ENCODE measurements at places on chromosomes 2 and 18.

- DNase-seq, result no peak
Measured at GRCh38 chr2:237497009-237497837, 10.2 kb downstream of the MLPH start.

- DNase-seq, result no peak
Measured at GRCh38 chr2:20150110-20150706, 74.7 kb downstream of the SDC1 start.

DNA sequence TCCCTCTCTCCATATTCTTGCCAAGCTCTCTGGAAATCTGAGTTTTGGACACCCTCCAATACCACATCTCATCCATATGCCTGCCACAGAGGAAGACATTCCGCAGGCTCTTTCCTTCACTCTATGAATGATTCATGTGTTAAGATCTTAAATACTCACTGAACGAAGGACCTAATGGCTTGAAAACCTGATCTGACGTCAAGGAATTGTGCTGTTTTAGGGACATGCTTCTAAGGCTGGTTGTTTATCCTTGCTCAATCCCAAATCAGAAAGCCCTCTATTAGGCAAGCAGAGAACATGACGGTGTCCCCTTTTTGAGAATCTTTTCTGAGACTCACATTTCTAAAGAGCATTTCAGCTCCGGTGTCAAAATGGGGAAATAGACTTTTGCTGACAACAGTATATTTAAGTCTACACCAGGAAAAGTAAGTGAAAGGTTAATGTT is 83.7 kb upstream of the GALNT5 start:
- no peak for DNase-seq

DNA sequence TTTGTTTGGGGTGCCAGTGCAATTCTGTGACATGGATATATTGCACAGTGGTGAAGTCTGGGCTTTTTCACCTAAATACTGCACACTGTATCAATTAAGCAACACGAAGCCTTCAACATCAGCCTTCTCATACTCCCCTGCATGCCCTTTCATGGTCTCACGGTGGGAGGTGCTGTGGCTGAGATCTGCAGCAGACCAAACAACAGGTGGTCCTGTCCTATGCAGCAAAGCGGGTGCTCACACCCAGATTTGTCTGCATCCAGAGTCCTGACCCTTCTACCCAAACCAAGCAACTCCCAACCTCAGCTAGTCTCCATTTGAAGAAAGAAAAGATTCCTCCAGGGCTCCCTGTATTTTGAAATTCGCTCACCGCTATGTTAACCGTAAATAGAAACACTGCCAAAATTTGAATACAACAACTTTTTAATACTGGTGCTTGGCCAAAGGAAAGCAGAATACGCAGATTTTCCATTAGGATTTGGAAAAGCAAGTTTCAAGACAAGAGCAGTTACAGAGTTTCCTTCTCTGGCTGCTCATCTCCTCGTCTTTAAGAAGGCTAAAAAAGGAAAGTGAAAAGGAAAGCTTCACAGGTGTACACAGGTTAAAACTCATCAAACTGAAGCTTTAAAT is 34.9 kb downstream of the FAM168B start:
- no peak for DNase-seq

- DNase-seq, result no peak
Measured at GRCh38 chr2:197464175-197464574, 10.8 kb downstream of the COQ10B start.

DNA sequence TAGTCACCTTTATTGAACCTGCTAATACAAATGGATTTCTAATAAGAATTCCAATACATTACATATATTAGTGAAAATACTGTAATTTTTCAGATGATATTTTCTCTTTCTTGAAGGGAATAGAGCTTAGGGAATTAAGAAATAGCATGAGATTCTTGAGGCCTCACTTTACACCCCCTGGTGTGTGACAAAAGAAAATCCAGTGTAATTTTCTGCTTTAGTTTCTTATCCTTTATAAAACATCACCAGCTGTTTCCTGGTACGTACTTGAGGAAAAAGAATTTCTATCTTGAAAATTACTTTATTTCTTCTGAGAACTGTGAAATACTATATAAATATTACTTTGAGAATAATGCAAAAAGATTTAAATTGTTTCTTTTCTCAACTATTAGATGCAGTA is 71.6 kb downstream of the CLIP4 start:
- no peak for DNase-seq

DNA sequence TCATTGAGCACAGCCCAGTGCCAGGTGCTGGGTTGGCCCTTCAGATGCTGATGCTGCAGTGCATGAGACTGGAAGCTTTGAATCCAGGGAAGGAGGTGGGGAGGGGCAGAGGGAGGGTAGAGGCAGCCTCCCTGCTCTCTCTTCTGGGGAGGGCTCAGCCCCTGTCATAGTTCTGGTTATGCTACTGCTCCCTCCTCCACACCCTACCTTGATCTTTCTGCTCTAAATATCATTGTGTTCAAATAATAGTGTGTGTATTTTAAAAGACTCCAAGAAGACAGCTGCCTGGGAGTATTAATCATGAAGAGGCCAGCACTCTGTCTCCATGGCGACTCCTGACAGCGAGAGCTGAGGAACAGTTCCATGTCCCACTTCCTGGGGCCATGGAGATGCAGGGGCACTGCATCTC is 3.8 kb upstream of the EGR4 start:
- no peak for DNase-seq

All from B cell (primary cell).